Pons (tissue), 1 donor: ENCODE measurements at places on chromosomes 6 and 20.
A peak's percentile ranks its signal among the peaks of the same experiment; 100 is the strongest.

DNA sequence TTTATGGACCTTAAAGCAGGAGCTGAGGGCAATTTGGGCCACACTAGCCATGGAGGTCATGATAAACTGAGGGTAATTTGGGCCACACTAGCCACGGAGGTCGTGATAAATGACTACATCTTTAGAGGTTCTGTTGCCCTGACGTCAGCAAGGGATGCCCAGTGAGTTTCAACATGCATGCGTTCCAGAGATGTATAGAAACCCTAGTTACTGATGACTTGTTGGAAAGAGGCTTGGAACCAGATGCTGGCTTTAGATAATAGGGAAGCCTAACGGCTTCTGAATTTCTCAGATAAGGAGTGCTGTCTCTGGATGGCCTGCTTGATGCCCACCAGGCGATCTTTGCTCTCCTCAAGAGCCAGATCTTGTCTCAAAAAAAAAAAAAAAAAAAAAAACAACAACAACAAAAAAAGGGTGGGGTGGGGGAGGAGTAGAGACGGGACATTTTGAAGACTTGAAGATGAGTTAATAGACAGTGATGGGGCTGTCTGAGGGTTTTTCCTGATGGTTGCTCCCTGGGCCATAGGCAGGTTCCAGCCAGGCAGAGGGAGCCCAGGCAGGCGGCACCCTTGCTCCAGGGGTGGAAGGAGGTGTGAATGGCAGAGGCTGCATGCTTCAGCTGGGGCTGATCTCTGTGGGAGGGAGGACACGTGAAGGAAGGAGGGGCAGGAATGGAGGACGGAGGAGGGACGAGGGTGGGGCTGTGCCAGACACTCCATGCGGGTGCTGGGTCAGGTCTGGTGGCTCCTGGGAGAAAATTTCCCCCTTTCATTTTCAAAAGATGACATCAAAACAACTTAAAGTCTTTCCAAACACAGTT lies 27.0 kb upstream of the FRMD1 start:
- DNase-seq: no peak

- DNase-seq: no peak
These were observed 434.5 kb upstream of the MANEA start for GRCh38 chr6:95142661-95143335.

- DNase-seq: no peak
These were observed 20.9 kb upstream of the SRF start for GRCh38 chr6:43150051-43150751.

DNA sequence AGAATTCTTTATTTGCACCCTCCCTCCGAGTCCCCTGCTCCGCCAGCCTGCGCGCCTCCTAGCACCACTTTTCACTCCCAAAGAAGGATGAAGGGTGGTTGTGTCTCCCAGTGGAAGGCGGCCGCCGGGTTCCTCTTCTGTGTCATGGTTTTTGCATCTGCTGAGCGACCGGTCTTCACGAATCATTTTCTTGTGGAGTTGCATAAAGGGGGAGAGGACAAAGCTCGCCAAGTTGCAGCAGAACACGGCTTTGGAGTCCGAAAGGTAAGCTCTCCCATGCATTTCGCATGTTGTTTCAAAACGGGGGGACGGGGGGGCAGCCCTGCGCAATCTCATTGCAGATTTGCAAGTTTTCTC lies 357 bp downstream of the PCSK2 start:
- no peak for DNase-seq

GRCh38 chr6:79833264-79833963 lies 113.9 kb downstream of the ELOVL4 start:
- no peak for DNase-seq

DNA sequence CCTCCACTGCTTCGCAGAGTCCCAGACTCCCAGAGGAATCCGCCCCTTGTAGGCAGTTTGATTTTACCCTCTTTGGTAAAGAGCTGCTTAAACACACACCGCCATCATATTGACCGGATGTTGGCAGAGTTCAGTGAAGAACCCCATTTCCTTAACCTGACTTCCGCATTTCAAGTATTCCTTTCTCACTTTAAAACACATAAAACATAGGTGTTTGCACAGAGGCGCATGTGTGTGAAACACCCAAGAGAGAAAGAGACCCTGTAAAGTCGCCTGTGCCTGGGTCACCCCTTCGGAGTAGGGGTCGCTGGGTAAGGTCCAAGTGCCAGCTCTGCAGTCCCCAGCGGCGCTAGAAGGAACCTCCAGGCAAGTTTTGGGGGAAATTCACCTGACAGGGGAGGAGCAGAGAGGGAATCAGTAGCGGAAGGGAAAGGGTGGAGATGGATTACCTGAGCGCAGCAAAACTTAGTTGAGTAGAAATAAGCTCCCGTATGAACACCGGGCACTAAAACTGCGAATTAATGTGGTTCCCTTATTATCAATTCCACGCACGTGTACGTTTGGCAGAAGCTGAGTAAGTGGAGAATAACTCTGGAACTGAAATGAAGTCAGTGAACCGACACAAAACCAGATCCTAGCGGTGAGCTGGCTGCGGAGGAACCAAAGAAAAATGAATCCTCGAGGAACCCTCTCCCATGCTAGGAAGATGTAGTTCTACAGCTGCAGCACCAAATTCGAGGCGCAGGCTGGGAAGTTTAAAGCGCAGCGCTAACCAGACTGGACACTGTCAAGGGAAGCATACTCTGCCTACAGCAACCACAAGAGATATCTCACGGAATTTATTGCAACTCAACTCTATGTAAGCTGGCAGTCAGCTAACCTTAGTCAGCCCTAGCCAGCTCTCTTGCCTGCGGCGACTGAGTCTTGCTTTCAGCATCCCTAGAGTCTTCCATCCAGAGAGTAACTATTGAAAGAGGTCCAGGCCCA lies 3.5 kb upstream of the HTR1B start:
- no peak for DNase-seq

GRCh38 chr6:161053103-161053502 lies 61.5 kb downstream of the MAP3K4 start:
- DNase-seq: no peak

DNA sequence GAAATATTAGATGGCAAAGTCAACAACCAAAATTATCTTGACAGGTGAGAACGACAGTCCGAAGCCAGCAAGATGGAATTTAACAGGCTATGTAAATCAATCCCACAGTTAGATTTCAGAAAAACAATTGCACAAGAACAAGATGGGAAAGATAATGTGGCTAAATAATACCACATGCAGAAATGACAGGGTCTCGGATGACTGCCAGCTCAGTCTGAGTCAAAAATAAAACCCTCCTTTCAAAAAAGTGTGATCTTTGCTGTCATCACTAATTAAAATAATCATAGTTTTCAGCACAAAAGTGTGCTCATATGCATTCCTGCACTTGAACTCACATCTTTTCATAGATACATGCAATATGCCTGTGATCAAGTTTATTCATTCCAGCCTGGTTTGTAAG lies 25.9 kb downstream of the FOXQ1 start:
- no peak for DNase-seq

DNA sequence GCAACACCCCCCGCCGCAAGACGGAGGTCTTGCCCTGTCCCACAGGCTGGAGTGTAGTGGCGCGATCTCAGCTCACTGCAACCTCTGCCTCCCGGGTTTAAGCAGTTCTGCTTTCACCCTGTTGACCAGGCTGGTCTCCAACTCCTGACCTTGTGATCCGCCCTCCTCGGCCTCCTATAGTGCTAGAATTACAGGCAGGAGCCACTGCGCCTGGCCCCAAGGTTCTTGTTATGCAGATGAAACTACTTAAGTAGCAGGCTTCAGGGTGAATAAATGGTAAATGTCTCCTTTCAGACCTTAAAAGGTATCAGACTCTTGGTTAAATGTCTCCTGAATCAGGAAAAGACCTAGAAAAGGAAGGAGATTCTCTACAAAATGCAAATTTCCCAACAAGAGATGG lies 95.4 kb upstream of the TMEM181 start:
- DNase-seq: no peak

DNA sequence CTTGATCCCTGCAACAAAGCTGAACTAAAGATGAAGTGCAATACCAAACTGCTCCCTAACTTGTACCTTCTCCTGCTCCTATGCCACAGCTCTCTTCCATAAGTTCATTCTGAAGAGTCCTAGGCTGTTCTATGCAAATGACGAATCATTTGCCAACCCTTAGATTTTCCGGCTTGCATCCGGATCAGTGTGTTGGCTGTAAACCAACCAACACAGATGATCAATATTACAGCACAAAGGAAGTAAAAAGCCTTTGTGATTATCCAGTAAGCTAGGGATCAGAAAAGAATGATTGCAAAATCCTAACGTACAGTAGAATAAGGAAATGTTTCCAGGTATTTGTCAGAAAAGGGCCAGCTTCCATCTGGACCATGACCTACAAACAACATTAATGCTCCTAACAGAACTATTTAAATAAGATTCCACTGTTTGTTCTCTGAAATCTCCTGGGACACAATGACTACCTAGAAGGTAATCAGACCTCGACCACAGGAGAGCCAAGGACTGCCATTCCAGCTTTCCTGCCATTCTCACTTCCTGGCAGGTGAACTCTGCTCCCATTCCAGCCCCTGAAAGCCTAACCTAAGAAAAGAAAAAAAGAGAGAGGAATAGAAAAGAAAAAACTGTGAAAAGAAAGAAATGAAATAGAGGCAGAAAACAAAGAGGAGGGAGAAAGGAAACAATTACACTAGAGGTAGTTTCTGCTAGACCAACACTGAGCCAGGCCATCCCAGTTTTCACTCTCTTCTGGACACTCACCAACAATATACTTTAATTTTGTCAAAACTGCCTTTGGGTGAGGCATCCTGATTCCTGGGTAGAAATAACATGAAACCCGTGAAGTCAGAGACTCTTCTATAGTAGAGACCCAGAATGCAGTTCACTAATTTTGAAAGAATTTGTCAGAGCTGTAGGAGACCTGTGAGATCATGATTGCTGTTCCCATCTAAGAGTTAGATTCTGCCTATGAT lies 19.7 kb downstream of the GMDS start:
- no peak for DNase-seq

DNA sequence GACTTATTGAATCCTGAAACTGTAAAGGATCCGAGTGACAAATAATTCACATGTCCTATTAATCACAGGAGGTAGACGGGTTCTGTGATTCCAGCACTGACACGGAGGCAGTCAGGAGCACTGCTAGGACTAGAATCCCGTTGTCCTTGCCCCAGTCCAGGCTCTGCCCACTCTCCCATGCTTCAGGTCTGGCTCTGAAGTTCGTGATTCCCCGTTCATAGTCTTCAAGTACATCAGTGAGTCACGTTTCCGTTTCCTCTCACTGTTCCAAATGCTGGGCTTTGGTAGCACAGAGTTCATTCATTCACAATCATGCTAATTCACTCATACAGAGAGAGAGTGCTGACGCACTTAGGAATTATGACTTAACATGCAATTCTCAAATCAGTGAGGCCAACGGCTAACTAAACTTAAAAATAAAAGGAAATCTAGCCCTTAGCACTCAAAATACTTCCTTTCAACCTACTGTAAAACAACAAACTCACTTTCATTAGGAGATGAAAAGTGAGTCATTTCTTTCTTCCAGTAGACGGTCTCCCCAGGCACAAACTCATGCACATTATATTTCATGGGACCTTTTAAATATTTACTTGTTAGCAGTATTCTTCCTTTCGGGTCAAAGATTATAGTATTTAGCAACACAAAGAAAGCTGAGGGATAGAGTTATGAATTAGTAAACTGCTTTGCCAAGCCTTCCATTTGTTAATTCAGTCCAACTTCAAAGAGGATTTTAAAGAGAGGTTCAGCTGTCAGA lies 94.0 kb upstream of the NHSL1 start:
- DNase-seq: peak; percentile 67

- peak; percentile 44 for DNase-seq
These were observed 123.0 kb downstream of the UTRN start for GRCh38 chr6:144408161-144408560.

DNA sequence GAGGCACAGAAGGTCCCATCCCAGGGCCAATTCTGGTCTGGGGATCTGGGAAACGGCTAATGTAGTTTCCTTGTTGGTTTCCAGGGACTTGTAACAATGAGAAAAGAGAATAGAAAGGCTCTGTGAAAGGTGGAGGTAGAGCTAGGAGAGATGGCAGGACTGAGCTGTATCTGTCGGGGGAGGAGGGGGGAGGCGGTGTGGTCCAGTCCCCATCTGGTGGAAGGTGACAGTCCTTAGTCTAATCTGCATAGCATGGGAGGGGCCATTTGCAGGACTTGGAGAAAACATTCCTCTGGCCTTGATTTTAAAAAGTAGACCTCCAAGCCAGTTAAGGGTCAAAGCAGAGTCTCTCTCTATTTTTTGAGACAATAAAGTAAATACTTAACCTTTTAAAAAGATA lies 137.1 kb downstream of the DNAH8 start:
- DNase-seq: no peak

GRCh38 chr6:15491986-15492269 lies 170.9 kb downstream of the DTNBP1 start:
- no peak for DNase-seq
